MG63 (cell line): ENCODE measurements at places on chromosomes 1 and 21.

- DNase-seq: no peak
These were observed 10.1 kb downstream of the ZNF644 start for GRCh38 chr1:91011726-91012125.

GRCh38 chr21:15719976-15720375 is 9.8 kb upstream of the USP25 start:
- no peak for DNase-seq

- DNase-seq: no peak
These were observed 144.3 kb upstream of the KCNE2 start for GRCh38 chr21:34219334-34220060.

GRCh38 chr1:210587566-210587965 is 258.9 kb downstream of the HHAT start:
- DNase-seq: no peak

DNA sequence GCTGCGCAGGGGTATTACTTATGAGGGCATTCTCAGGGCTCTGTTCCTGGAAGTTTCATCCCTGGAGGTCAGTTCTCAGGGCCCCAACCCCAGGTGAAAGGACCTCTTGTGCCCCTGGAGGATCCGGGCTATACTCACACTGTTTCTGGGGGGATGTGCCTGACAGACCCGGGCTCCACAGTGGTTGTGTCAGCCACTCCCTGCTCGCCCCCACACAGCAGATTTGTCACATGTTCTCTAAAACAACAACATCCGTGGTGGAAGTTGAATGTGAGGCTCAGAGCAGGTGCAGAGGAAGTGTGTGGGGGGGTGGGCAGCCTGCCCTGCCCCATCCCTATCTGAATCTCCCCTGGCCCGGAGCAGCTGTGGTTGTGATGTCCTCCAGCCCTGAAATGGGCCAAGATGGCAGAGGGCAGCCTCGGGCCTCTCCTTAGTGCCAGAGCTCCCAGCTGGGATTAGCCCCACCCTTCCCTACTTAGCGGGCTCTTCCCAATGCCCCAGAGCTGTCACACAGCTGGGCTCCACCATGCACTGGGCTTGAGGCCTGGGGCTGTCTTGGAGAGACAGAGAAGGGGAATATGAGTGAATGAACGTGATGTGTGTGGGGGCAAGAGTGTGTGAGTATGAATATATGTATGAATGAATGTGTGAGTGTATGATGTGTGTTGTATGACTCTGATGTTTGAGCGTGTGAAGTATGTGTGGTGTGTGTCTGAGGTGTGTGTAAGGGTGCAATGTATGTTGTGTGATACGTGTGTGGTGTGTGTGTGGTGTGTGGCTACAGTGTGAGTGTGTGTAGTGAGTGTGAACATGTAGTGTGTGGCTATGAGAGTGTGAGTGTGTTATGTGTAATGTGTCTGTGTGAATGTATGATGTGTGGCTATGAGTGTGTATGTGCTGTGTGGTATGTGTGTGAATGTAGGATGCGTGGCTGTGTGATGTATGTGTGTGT is 1.5 kb upstream of the FCMR start:
- no peak for DNase-seq

GRCh38 chr1:197448121-197448779 is 180.2 kb downstream of the CRB1 start:
- DNase-seq: no peak

GRCh38 chr1:29936031-29936544 is 699.8 kb downstream of the PTPRU start:
- DNase-seq: no peak

DNA sequence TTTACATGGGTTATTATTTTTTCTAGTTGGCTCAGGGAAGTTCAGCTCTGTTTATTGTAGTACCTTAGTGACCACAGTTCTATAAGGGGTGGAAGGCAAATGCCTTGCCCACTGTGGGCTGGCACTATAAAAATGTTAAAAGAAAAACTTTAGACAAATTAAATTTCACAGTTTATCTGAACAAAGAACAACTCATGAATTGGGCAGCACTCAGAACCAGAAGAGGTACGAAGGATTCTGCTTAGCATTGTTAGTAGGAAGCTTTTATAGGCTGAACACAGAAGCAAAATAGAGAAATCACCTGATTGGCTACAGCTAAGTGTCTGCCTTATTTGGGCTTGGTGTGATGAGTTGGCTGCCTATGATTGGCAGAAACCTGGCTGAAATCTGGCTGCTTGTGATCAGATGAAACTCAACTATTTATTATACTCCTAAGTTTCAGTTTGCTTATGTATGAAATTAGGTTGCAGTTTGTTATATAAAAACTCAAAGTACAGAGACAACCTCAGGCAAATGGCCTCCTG is 35.8 kb upstream of the SLC35D1 start:
- no peak for DNase-seq

GRCh38 chr21:35206141-35207125 is 157.3 kb upstream of the RUNX1 start:
- no peak for DNase-seq

GRCh38 chr1:218475699-218476098 is 130.6 kb downstream of the TGFB2 start:
- DNase-seq: no peak

DNA sequence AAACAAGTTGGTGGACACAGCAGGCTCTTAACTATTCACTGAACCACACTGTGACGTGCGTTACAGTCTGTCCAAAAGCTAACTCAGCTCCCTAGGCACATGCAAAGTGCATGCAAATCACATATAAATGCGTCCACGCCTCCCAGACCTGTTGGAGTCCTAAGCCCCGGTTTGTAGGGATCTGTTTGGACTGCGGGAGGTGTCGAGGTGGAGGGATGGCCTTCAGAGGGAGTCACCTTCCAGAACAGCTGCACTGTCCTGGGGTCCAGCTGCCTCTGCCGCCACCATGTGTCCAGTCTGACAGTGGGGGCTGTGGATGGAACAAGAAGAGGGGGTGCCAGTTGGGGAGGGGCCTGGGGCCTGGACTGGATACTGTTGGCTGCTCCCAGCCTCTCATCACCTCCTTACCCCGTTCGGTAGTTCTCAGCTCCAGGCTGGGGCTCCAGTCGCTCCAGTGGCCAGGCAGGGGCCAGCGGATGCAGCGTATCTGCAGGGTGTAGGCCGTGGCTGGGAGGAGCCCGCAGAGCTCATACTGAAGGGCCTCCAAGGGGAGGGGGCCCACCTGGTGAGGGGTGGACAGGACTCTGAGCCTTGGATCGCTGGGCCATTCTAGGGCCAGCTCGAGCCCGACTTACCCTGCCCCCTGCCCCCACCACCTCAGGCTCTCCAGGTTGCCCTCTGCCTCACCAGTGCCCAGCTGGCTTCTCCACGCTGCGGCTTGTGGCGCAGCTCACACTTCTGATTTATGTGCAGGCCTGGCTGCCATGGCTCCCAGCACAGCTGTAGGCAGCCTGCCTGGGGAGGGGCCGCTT is 7.9 kb upstream of the MRPS15 start:
- no peak for DNase-seq

DNA sequence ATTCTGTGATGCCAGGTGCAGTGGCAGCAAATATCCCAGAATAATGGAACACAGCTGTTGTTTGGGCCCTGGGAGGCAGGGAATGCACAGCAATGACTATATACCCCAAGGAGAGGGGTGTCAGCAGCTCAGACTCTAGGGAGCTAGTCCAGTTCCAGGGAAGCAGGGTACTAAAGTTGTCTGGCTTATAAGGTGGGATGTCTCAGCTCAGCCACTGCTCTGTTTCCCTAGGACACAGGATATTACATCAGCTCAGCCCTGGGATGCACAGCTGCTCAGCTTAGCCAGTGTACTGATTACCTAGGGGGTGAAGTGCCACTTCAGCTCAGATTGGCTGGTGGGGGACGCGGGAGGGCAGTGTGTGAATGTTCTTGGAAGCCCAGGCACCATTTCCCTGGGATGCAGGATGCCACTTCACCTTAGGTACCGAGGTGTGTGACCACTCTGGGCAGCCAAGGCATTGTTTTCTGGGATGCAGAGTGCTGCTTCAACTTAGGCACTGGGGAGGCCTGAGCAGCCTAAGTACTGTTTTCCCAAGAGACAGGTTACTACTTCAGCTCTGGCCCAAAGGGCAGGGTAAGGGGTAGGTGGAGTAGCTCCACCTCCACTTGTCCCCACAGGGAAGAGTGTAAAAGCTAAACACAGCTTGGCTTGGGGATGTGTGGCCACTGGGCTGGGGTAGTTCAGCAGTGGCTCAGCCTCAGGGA is 59.4 kb downstream of the DIPK1A start:
- no peak for DNase-seq

DNA sequence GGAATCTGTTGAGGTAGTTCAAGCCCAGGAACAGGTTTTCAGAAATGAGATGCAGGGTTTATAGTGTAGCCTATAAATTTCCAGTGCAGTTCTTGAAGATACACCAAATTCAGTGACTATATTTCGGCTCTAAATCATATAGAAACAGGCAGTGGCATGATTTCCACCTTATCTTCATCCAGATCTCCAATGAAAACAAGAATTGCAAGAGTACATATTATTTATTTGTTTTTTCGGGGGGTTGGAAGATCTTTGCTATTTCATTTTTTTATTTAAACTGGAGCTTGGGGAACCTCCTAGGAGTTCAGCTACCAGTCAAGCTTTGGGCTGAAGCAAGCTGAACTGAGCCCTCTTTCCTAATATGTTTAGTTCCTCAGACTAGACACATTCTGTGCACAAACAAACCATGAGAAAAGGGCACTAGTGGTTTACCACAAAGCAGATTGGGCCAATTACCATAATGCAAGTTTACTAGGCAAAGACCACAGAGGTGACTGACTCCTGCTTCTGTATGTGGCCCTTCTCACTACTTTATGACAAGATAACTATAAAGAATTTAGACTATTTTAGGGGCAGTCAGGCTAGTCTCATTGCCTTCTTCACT is 68.5 kb downstream of the RGS2 start:
- DNase-seq: no peak

DNA sequence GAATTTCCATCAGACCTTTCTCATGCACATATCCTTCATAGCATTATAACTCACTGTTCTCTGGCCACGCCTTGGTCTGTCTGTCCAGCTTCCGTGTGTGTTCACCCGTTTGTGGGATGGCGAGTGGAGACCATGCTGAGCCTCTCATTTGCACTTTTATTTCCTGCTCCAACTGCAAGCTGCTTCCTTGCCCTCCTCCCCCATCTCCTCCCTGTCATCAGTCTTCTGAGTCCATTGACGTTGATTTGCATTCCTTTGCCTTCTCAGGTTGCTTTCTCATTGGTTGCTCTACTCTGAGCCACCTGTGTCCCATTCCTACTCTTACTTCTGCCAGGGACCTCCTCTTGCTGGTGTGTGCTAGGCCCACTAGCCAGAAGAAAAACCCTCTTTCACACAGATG is 146.4 kb downstream of the NOS1AP start:
- DNase-seq: no peak

DNA sequence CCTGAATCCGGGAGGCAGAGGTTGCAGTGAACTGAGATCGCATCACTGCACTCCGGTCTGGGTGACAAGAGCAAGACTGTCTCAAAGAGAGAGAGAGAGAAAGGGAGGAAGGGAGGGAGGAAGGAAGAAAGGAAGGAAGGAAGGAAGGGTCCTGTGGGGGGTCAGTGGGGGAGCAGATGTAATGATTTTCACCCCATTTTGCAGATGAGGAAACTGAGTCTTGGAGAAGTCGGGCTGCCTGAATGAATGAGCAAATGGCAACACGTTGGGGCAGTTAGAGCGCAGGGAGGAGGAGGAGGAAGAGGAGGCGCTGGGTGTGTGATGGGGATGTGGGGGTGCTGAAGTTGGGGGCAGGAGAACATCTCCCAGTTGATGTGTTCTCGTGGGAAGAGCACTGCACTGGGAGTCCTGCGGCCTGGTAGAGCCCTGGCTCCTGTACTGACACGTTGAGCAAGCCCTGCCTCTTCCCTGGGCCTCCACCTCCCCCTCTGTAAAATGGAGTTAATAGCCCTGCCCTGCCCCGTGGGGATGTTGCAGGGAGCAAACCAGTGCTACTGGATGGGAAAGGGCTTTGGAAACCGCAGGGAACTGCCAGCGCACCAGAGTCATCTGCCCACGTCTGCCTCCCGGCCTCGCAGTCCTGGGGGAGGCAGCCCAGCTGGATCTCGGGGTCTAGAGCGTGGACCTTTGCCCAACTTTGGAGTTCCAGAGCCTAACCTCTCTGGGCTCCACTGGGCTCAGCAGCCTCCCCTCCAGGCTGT is 103.2 kb upstream of the CASZ1 start:
- DNase-seq: no peak

GRCh38 chr1:61225478-61225877 is 143.1 kb downstream of the NFIA start:
- no peak for DNase-seq

- DNase-seq: no peak
These were observed 73.5 kb upstream of the CAMK1G start for GRCh38 chr1:209510063-209510462.

DNA sequence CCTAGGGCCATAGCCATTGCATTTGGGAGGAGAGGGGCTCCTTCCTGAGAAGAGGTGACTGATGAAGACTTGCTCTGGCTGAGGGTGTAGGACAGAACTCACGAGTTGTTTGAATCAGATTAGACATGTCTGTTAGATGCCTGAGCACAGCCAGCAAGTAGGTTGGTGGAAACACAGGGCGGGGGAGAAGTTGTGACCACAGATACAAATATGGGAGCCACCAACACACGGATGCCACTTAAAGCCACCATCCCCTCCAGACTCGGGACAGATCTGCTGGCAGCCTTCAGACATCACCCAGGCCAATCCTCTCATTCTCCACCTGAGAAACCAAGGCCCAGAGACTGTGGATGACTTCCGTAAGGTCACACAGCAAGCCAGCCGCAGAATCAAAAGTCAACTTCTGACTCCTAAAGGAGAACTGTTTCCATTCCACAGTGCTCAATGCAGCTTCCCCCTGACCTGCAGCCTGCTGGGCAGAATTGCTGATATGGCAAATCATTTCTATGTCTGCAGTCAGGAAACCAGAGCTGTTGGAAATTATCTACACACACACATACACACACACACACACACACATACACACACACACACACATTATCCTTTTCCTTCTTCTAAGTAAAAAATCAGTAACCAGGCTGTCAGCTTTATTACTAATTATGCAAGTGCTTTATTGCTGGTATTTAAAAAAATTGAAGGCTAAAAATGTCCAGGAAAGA is 176.4 kb upstream of the KLHDC7A start:
- DNase-seq: no peak

DNA sequence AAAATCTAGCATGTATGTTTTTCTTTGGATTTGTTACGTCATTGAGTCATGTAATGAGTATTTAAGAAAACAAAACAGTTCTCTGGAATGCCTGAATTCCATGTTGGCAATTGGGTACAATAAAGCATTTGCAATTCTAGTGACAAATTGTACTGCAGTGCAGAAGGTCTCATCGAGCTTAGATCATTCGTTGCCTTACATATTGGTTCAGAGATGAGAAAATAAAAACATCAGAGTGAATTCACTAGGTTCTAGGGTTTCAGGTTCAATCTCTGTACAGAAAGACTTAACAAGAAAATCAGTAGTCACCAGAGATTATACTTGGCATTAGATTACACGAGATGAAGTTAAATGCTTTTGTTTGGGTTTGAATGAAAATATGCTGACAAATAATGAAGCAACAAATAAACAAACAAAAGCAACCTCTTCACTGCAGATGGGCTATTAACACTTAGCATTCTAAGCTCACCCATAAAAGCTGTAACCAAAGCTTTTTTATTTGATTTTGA is 124.7 kb downstream of the RYR2 start:
- DNase-seq: no peak
